Right atrium auricular region (tissue), 2 donors: ENCODE measurements at places on chromosomes 3 and 15. TPM values are rescaled to one million over a fixed set of nuclear protein-coding genes. Genes with fewer than 3 reads are reported as not detected.
A peak's percentile ranks its signal among the peaks of the same experiment; 100 is the strongest.

CCR9 gene
- not detected for total RNA-seq

EFCC1 gene
- total RNA-seq, result 1.2 TPM

ITGA11 gene
- total RNA-seq, result 35.4 TPM

LRIG1 gene
- total RNA-seq, result 147 TPM

DNA sequence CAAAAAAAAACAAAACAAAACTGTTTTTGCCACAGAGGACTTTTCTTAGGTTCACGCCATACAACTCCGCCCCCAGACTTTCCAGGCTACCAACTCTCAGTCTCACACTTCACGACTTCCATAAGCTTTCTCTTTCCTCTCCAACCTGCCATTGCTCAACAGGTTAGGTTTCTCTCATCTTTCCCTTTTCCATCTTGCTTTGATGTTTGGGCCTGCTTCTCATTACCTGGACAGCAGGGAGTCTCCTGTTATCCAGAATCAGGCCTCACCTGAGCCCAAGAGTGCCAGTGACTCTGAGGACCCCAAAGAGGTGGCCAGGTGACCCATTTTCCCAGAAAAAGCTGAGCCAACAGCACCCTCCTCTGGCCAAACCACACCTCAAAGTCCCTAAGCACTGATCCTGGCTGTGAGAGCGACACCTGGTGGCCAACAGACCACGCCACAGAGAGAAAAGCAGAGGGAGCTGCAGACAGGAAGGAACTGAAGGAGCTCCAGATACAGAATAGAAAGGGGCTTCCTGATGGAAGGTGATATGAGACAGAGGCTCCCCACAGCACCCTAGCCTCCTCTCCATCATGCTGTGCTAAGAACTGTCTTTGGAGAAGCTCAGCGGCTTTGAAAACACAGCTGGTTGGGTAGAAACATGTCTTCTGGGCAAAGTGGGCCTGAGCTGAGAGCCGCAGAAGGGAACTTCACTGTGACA is 4.0 kb downstream of the CCDC51 start:
- H3K27me3 ChIP-seq, result no peaks in the 10 kb centered on the region
- H3K4me1 ChIP-seq, result peaks cover 28% of the 10 kb centered on the region
- no peaks in the 10 kb centered on the region for H3K36me3 ChIP-seq
- H3K4me3 ChIP-seq, result no peak overlapping the region
- peak overlapping the region; percentile 25 for H3K27ac ChIP-seq

PP2D1 gene
- not detected for total RNA-seq

DNA sequence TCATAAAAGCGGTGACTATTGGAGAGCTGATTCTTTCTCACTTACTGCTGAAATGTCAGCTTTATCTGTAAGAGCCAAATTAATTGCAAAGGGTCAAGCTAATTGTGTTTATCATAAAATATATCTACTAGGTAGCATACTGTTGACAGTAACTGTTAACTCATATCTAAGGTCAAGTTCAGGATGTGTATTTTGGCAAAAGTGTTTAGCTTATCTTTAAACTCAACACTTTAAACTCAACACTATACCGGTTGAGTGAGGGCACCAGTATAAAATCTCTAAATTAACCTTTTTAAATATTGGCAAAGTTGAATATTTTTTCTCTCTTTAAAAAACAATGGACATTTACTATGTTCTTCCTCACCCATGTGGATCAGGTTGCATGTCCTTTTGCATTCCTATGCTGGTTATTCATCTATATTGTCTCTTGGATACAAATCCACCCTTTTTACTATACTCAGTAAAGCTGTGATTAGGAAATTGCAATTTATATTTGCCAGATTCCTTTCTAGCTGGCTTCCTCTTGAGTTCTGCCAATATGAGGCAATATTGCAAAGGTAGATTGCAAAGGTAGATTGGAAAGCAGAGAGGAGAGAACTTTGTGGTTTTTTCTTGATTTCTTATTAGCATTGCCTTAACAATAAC is 344.6 kb upstream of the DCBLD2 start:
- no peak overlapping the region for H3K4me3 ChIP-seq
- no peaks in the 10 kb centered on the region for H3K36me3 ChIP-seq
- no peak for DNase-seq
- no peak overlapping the region for H3K27ac ChIP-seq
- H3K4me1 ChIP-seq, result peaks cover 9% of the 10 kb centered on the region

DNA sequence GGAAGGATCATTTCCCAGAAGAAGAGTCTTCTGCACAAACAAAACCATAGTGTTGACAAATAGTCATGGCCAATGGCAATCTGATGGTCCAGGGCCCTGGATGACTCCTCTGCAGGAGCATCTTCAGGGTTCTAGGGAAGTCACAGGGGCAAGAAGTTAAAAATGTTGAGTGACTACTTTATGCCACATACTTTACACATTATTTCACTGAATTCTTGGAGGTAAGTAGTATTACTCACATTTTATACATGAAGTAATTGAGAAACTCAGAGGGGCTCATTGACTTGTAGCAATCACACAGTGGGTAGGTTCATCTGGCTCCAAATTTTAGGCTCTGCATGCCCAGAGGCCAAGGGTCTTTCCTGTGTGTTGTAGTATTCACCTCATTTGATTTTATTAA is 430.2 kb upstream of the MCTP2 start:
- H3K27ac ChIP-seq, result no peak overlapping the region
- H3K4me1 ChIP-seq, result no peaks in the 10 kb centered on the region
- no peaks in the 10 kb centered on the region for H3K27me3 ChIP-seq
- no peaks in the 10 kb centered on the region for H3K36me3 ChIP-seq

GABRB3 gene
- 20.9 TPM for total RNA-seq

GRCh38 chr3:196645897-196646665 is 6.6 kb downstream of the NRROS start:
- no peak for DNase-seq
- H3K27ac ChIP-seq, result no peak overlapping the region
- H3K4me3 ChIP-seq, result no peak overlapping the region
- H3K27me3 ChIP-seq, result no peaks in the 10 kb centered on the region
- peaks cover 9% of the 10 kb centered on the region for H3K4me1 ChIP-seq
- no peaks in the 10 kb centered on the region for H3K36me3 ChIP-seq

GRCh38 chr3:3771094-3771493 is 28.1 kb upstream of the LRRN1 start:
- no peak for DNase-seq
- H3K27me3 ChIP-seq, result no peaks in the 10 kb centered on the region
- no peaks in the 10 kb centered on the region for H3K36me3 ChIP-seq
- H3K4me3 ChIP-seq, result no peak overlapping the region
- H3K4me1 ChIP-seq, result no peaks in the 10 kb centered on the region

- no peak for DNase-seq
- no peaks in the 10 kb centered on the region for H3K36me3 ChIP-seq
- H3K27me3 ChIP-seq, result no peaks in the 10 kb centered on the region
- no peak overlapping the region for H3K27ac ChIP-seq
- H3K4me3 ChIP-seq, result no peak overlapping the region
Observed at GRCh38 chr3:112124907-112125607, 8.0 kb downstream of the GCSAM start.

GRCh38 chr3:44612678-44613077 is 12.2 kb upstream of the ZNF197 start:
- no peak overlapping the region for H3K27ac ChIP-seq
- H3K4me3 ChIP-seq, result no peak overlapping the region
- DNase-seq, result no peak
- H3K27me3 ChIP-seq, result no peaks in the 10 kb centered on the region

DNA sequence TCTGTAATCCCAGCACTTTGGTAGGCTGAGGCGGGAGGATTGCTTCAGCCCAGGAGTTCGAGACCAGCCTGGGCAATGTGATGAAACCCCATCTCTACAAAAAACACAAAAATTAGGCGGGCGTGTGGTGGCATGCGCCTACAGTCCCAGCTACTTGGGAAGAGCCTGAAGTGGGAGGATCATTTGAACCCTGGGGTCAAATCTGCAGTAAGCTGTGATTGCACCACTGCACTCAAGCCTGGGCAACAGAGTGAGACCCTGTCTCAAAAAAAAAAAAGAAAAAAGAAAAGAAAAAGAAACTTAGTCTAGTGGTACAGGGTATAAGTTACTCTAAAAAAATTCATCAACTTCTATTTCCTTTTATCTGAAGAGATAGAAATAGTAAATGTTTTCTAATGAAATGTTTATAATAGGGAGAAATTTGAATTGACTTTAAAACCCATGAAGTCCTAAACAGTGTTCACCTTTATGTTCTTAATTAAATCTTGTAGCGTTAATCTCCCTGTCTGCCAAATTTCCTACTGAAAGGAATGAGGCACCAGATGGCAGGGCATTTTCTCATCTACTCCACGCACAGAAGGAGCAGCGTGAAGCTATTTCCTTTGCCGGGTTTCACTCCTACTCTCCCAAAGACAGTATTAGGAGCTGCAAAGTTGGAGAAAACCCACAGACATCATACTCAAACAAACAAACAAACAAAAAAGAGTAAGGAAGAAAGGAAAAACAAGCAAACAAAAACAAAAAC is 1.9 kb downstream of the PCLAF start:
- no peaks in the 10 kb centered on the region for H3K27me3 ChIP-seq
- H3K36me3 ChIP-seq, result no peaks in the 10 kb centered on the region
- H3K4me1 ChIP-seq, result no peaks in the 10 kb centered on the region
- H3K27ac ChIP-seq, result no peak overlapping the region
- H3K4me3 ChIP-seq, result no peak overlapping the region

GRCh38 chr3:54963641-54964040 is 35.8 kb upstream of the LRTM1 start:
- H3K27me3 ChIP-seq, result no peaks in the 10 kb centered on the region
- no peak for DNase-seq
- H3K36me3 ChIP-seq, result no peaks in the 10 kb centered on the region
- no peak overlapping the region for H3K4me3 ChIP-seq
- H3K4me1 ChIP-seq, result no peaks in the 10 kb centered on the region
- H3K27ac ChIP-seq, result no peak overlapping the region

MKRN3 gene
- 0.43 TPM for total RNA-seq
